ENCODE measurements at places on chromosomes 12 and 14.

- DNase-seq: no peak
These were observed 2.4 kb downstream of the MBD6 start for GRCh38 chr12:57524814-57525614.

- DNase-seq: no peak
These were observed 1316.7 kb upstream of the TMEM132C start for GRCh38 chr12:126950266-126950665.

- DNase-seq: no peak
These were observed 3.8 kb downstream of the ENDOU start for GRCh38 chr12:47721431-47721973.

GRCh38 chr12:114683709-114684097 lies 272 bp downstream of the TBX3 start:
- no peak for DNase-seq

DNA sequence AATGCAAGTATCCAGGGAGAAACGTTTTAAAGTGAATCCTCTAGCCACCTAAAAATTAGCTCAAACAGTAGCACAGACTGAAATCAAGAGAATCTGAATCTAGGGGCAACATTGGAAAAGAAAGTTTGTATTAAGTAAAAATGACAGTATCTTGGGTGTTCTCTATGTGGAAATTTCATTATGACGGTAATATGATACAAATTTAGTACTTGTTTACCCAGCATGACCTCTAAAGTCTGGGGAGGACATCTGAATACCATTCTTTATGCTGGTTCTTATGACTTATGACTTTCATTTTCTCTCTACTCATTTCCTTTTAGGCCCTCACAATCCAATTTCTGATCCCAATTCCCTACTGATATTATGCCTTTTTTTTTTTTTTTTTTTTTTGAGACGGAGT lies 14.0 kb downstream of the GTSF1 start:
- no peak for DNase-seq

DNA sequence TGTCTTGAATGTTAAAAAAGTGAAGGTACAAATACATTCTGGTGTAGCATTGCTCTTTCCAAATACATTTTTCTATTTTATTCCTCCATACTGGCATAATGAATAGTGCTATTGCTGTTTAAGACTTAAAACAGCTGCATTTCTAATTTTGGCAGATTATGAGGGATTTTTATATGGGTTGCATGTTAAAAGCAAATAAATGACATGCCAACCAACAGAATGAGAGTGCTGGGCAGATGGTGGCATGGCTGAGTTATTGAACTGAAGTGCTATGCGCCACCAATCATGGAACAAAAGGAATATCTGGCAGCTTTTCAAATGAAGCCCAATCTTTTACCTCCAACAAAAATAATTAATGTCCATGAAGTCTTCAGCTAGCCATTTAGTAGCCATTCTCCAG lies 215.0 kb downstream of the PRKD1 start:
- DNase-seq: no peak

DNA sequence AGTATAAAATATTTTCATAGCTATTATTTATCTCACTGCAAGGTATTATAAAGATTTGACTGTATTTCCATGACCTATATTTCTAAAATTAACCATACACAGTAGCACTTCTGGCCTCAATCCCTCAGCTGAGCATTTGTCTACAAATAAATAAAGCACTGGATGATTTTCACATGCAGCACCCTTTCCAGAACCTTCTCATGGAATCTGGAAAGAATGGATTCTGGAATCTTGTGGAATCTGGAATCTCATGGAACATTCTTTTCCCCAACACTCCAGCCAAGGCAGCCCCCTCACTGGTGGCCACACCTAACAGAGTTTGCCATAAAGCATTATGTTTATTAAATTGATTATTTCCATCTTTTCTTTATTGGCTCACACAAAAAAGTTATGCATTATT lies 199.2 kb downstream of the MSRB3 start:
- no peak for DNase-seq

Data from left hindlimb (tissue), 1 donor.